ENCODE measurements at places on chromosomes 2 and 18.

DNA sequence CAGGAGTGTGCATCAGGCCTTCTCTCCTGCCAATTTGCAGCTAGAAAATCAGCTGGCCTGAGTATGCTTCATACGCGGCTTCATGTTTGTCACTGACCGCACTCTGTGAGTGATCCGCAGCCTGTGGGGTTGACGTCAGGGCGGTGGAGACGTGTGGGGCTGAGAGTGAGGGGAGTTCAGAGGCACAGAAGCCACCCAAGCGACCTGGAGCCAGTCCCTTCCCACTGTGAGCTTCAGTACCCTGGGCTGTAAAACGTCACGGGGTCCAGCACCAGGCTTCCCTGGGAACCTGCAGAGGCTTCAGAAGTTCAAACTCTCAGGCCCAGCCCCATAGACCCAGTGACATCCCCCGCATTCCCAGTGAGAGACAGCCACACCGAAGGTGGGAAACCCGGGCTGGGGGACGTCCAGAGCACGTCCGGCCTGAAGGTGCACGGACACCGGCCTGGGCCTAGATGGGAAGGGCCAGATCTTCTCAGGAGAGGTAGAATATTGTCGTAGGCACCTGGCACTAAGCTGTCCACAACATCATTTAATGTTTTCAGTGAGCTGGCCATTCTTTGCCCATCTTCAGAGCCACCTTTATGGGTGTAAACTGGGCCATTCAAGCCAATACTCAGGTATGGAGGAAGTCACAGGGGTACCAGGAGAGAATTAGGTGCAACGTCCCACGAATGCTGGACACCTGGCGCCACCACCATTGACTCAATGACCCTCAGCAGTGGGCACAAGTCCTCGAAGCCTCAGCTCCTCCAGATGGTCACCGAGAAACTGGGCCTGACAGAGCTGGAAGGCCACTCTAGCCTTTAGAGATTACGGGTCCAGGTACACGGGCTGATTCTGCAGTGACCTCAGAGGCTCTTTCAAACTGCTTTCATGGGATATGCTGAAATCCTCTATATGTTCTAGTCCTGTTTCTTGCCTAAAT is 235.6 kb upstream of the MYT1L start:
- DNase-seq = no peak

GRCh38 chr18:58977801-58978200 is 113.1 kb downstream of the ZNF532 start:
- no peak for DNase-seq

- no peak for DNase-seq
Observed at GRCh38 chr2:200615247-200615646, 29.4 kb downstream of the AOX1 start.

- DNase-seq = no peak
Observed at GRCh38 chr2:224268441-224268840, 133.5 kb downstream of the FAM124B start.

DNA sequence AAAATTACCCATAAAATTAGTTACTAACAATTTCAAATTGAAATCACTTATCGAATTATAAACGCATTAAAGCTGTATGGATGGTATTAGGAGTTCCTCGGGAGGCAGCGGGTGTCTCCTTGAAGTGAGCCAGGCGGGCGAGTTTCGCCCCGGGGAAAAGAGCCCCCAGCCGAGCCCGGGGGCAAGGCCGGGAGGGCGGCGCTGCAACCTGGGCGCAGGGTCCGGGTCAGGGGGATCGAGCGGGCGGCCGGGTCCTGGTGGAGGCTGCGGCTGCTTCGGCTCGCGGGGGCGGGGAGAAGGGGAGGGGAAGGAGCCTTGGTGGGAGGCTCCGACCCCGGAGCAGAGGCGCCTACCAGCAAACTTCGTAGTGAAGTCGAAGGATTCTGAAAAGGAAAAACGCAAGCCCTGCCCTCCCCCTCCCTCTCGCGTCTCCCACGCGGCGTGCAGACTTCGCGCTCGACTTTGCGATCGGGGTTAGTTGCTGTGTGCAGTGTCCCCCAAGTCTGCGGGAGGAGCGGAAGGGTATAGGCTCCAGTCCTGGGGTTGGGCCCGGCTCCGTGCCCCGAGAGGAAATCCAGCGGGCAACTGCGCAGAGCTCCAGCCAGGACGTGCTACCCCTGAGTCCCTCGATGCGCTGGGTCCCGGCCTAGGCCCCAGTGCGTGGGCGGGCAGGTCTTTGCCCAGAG is 140.8 kb downstream of the MEIS1 start:
- no peak for DNase-seq

- peak; percentile 71 for DNase-seq
Observed at GRCh38 chr18:48952287-48953103, 1.7 kb upstream of the SMAD7 start.

DNA sequence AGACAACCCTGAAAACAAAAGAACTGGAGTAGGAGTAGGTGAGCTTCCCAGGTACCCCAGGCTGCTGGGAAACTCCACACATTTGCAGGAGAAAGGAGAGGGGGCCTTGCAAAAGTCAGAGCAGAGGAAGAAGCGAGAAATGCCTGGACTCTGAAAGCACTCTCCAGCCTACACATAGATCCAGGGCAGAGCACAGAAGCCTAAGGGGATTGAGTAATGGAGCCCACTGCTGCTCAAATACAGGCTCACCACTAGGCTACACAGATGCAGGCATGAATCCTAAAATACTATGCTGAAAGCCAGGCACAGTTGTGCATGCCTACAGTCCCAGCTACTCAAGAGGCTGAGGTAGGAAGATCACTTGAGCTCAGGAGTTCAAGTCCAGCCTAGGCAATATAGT is 33.4 kb downstream of the OSBPL1A start:
- no peak for DNase-seq

- no peak for DNase-seq
Observed at GRCh38 chr2:124763611-124764010, 738.5 kb downstream of the CNTNAP5 start.

DNA sequence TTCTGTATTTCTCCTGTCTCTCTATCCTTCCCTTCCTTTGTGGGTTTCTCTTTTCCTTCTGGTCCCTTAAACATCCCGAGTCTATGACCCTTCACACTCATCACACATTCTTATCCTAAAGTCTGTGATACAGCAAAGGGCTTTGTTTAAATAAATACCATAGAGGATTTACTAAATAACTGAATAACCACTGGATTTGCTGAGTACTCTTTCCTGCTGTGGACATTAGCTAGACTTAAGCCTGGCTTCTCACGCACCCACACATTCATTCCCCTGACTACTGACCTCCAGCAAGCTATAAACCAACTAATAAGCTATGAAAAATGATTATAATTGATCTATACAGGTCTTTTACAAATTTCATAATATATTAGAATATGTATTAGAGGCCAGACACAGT is 76.6 kb downstream of the COL4A3 start:
- no peak for DNase-seq

DNA sequence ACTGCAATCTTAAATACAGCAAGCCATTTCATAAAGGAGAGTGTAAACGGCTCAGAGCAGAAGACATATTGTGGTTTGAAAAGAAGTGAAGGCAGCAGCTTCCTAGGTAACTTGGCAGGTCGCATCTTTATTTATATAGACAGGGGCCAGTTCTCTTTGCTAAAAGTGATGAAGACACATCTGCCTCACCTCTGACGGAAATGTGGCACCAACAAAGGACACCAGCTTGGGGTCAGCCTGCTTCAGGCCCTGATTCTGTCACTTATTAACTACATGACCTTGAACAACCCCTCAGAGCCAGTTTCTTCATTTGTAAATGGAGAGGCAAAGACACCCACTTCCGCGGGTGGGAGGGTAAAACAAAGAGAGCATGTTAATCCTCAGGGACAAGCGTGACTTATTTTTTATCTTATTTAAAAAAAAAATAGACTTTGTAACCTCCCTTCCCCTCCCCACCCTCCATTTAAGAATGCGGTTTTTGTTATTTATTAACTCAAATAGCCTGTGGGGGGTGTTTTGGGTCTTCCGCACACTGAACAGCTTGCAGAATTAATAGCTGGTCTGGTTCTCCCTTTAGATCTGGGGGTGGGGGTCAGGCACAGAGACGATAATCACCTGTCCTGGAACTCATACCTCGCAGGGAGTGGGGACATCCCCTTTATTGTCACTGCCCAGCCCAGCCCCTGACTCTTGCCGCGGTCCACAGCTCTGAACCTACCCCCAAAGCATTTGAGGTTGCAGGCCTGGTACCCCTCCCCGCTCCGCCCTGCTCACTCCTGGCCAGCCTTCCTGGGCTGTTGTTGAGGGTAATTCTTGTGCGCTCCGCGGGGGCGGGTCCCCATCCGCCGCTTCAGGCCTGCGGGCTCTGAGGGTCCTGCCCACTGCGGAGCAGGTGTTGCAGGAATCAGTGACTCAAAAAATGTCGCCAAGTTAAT is 64.2 kb upstream of the TMEM17 start:
- no peak for DNase-seq

DNA sequence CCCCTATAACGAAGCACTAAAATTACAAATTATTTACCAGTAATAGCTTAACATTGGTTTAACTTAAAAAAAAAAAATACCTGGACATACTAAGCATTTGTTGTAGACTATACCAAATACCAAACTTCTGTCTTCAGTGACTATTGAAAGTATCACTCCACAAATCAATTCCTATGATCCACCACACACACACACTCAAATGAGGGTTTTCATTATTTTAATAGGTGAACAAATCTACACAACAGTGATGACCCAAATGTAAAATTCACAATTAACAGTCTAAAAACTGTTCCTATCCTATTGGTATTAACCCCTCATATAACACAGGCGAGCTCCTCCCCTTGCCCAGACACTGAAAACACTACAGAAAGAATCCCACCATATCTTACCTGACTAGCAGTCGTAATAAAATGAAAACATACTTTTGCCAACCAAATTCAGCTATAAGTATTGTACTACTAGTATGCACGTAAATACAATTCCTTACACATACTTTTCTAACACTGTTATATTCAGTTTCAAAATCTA is 2.5 kb downstream of the SP3 start:
- no peak for DNase-seq

- DNase-seq = no peak
Observed at GRCh38 chr2:25230198-25230947, 62.0 kb upstream of the POMC start.

GRCh38 chr2:37421686-37422085 is 77.3 kb downstream of the QPCT start:
- DNase-seq = no peak

GRCh38 chr2:10249798-10250197 is 52.9 kb upstream of the HPCAL1 start:
- no peak for DNase-seq

- DNase-seq = no peak
Observed at GRCh38 chr18:50312296-50313030, 25.0 kb upstream of the CXXC1 start.

- DNase-seq = no peak
Observed at GRCh38 chr2:198710562-198710961, 747.2 kb downstream of the SATB2 start.

GRCh38 chr2:114929225-114929624 is 486.8 kb downstream of the DPP10 start:
- DNase-seq = no peak

GRCh38 chr2:9797681-9798556 is 45.4 kb upstream of the TAF1B start:
- DNase-seq = no peak

DNA sequence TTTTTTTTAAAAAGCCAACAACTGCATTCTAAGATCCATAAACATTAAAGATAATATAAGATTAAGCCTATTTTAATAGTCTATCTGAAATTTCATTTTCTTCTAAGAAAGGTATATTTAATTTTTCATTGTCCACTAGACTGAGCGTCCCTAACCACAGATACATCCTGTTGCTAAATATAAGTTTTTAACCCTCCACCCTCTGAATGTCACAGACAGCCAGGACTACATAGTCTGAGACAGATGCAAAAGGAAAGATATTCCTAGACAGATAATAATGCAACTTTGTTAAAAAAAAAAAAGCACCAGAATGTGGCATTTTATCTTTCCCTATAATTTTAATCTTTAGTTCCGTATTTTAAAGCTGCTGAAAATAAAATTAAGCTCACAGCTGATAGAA is 114.6 kb downstream of the ZEB2 start:
- no peak for DNase-seq

- DNase-seq = no peak
Observed at GRCh38 chr2:130310881-130311280, 31.8 kb upstream of the IMP4 start.

DNA sequence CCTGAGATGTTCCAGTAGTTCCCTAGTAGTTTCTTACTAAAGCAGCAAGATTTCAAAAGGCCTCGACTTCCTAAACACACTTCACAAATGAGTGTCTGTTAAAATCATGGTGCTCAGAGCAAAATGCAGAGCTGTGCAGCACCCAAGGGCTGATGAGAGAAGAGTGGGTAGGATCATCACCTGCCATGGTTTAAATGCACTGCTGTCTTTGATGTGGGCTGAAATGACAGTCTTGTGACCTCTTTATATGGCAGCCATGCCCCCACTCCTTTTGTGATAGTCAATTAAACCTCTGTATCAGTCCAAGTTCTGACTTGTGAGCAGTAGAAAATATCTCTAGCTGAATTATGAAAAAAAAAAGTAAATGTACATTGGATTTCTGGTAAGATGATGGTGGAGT is 107.1 kb downstream of the TFCP2L1 start:
- DNase-seq = no peak

- no peak for DNase-seq
Observed at GRCh38 chr18:12750715-12751502, 48.1 kb downstream of the PSMG2 start.

DNA sequence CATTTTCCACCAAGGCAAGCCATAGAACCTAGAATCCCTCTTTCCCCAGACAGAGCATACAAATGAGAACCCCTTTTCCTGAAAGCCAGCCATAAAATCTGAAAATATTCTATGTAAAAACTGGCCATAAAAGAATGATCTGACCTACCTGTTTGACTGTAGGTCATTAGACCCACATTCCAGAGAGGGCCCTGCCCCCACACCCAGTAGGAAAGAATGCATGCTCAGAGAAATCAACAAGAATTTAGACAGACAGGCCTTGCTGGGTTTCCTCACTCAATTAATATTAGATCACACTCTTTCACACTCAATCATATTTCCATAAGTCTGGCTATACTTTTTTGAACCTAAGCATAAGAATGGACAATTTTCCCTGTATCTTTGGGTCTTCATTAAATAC is 929.5 kb downstream of the ERBB4 start:
- no peak for DNase-seq

GRCh38 chr2:149761611-149762010 is 174.0 kb upstream of the MMADHC start:
- DNase-seq = no peak

DNA sequence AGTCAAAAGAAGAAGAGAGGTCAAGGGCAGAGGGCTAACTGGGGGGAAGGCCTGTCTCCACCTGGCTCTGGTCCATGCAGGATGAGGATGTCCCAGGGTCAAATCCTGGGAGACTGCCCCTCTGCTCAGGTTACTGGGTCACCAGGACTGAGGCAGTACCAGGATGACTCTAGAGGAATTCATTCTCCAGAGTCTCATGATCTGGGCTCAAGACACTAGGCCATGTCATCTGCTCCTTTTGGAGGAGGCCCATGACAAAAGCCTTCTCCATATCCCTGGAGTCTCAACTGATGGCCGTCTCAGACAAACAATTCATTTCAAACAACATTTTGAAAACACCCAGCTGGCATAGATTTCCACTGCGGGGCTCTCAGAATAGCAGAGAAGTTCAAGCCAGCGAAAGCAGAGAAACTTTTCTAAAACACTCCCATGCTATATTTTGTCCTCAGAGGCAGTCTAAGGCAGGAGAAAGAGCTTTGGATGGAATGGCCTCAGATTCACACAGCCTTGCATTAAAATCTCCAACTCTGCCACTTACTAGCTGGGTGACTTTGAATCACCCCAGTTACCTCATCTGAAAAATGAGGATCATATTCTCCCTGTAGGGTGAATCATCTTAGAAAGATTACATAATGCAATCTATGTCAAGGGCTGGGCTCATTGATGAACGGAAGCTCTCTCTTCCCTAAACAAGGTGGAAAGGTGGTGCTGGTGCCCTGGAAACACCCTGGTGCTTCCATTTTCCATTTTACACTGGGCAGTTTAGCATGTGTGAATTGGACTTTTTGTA is 48.8 kb upstream of the LCLAT1 start:
- no peak for DNase-seq

All from activated T-cell treated with anti-CD3 and anti-CD28 coated beads, Interleukin-2, amount 50 U/mL, for 1 hour (primary cell).